ENCODE measurements at places on chromosomes 3 and 15.

DNA sequence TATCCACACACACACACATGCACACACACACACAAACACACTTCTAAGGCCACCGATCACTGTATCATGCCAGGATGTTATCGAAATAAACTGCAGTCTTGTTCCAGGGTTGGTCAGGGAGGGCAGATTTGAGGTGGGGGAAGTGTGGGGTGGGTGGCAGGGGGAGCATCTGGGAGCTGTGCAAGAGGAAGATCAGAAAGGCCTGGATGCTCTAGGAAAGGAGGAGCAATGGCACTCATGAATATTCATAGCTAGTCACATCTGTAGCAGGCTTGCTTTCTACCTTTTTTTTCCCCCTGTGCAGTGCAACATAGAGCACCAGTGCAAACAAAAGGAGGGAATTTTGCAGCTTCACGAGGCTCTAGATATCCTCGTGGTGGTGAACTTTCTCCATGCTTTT, 84.9 kb downstream of the MEIS2 start:
- no peak for DNase-seq

DNA sequence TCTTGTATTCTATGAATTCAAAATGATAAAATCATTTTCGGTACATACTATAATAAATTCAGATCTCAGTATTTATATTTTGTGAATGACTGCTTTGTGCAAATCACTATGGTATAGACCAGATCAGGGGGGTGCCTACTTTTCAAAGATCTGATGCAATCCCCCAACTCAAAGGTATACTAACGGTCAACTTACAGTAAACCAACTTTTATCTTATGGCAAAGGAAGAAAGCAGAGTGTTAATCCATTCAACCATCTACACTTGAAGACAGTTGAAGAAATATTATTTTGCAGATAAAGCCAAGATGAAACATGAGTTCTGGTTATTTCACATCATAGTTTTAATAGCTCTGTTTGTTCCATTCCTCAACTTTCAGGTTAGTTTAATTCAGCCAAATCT, 197.1 kb downstream of the MEX3B start:
- no peak for DNase-seq

- no peak for DNase-seq
Measured at GRCh38 chr15:76776480-76776879, 128.7 kb downstream of the SCAPER start.

DNA sequence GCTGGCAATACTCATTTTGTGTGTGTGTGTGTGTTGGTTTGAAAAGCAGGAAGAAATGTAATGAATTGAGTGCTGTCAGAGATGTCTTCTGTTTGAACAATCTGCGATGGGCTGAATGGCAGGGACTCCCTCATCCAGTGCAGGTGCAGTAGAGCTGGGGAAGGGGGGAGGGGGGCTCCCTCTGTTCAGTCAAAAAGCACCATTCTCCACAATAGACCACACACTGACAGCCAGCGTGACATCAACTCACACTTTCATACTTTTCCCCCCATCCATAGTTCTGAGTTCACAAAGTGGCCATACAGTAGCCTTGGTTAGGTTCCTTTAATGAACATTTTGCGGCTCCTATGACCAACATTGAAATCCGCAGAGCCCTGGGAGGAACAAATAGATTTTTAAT, 10.4 kb downstream of the SOX2 start:
- DNase-seq = no peak
